Activated CD4-positive, alpha-beta T cell treated with anti-CD3 and anti-CD28 coated beads, Interleukin-2, amount 10 ng/mL, durations not matched to agents 7 days and 5 days (primary cell): ENCODE measurements at places on chromosomes 16 and 17. TPM values are rescaled to one million over a fixed set of nuclear protein-coding genes. Genes with fewer than 3 reads are reported as not detected.

KRTAP2-3 gene
- not detected for total RNA-seq

DNA sequence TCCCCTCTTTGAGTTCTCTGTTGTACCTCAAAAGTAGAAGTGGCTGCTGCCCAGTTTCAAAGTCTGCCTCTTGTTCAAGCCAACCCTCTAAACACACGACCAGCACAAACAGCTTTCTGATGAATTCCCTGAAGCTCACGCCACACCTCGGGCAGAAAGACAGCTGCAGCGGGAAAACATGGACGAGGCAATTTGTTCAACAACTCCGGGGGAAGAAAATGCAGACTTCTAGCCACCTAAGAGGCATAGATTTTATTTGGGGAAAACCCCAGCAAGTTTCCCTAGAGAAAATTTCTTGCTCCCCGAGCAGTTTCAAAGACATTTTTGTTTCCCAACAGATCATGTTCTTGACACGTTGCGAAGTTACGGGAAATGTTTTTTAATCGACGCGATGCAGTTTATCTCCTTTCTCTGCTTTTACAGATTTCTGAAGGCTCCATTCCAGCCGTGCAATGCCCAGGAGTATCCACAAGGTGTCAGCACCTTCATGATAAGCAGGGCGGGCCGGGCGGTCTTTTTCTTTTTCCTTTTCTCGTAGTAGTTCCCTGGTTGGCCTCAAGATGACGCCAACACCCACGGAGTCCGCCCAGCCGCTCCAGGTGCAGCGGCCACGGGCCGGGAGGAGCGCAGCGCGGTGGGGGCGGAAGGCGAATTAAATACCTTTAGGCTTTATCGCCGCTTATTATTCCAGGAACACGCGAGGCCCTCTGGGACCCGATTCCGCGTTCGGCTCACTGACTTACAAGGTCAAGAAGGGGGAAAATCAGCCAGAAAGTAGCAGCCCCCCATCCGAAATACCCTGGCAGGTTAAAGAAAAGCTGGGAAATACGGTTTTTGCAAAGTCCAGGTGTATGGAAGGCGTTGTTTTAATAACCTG, 2.9 kb upstream of the FOXC2 start:
- peak; percentile 91 for DNase-seq

GRCh38 chr17:73112246-73112645, 19.8 kb upstream of the SLC39A11 start:
- no peak for DNase-seq

DNA sequence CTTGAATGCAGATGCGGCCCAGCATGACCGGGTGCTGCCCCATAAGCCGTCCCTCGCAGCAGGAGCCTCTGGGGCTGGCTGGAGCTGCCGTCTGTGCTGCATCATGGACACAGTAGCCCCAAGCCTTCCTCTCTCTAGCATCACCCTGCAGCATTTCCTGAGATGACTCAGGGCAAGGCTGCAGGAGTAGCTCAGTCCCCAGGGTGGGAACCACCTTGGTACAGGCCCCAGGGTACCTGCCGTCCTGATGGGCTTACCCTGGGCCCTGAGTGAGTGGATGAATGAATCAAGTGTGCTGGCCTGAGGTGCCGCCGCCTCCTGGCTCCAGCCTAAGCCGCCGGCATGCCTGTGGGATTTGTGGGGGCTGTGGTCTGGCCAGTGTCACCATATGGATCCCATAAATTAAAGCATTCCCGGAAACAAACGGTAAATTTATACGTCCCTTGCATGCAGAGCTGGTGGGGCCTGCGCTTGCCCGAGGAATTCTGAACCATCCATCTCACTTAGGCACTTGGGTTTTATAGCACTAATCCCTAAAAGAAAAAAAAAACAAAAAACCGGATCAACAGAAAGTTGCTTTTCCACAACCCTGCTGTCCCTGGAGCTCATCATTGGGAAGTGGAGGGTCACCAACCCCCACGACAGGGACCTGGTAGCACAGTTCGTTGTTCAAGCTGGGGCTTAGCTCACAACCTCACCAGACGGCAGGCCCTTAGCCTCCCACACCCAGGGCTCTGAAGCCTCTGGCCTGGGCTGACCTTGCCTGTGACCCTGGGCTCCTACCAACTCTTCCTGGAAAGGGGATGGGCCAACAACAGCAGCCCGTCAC, 242.6 kb upstream of the CIBAR2 start:
- DNase-seq: no peak

CDYL2 gene
- 49.0 TPM for total RNA-seq

KRTAP17-1 gene
- not detected for total RNA-seq

GRCh38 chr16:73022534-73022933, 25.4 kb downstream of the ZFHX3 start:
- DNase-seq: no peak

DNA sequence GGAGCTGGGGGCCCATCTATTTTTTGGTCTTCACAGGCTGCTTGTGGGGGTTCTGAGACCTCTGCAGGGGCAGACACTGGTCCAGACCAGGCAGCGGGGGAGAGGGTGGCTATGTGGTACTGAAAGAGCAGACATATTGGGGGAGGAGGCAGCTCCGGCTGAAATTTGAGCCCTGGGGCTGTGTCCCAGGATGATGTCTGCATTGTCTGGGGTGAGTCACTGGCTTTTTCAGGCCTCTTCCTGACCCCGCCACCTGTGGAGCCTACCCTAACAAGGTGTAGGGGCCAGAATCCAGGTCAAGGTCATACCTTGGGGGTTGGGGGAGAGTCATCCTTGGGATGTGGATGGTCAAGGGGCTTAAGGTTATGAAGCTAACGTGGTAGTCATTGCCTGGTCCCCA, 2.4 kb downstream of the CORO6 start:
- no peak for DNase-seq

DNA sequence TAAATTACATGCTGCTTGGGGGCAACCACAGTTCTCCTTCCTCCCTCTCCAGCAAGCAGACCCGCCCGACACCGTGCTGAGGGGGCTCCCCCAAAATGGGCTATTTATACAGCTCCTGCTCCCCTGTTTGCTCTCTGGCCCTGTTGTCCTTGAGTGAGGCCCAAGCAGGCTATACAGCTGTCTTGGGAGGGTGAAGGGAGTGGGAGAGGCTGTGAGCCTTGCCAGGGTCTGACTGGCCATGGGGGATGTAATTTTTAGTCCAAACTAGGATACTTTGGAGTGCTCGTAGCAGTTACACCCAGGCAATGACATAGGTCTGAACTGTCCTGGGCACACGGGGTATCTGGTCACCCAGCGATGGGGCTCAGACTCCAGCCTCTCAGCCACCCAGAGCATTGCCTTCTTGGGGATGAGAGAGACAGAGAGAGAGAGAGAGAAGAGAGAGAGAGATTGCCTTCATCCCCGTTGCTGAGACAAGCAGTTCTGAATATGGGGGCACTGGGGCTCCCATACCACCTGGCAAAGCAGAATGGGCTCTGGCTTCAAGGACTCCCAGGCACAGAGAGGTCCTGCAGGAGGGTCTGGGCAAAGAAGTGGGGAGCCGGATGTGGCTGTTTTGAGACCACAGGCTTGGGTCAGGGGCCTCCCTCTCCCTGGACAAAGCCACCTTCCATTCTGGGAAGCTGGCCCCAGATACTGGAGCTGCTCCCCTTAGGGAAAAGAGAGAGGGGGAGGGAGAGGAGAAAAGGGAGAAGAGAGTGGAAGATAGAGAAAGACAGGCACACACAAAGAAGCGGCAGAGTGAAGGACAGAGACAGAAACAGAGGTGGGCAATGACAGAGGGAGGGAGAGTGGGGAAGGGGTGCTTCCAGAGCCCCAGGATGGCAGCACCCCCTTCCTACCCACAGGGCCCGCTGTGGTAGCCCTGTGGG, 10.7 kb upstream of the TMEM92 start:
- DNase-seq: no peak

DNA sequence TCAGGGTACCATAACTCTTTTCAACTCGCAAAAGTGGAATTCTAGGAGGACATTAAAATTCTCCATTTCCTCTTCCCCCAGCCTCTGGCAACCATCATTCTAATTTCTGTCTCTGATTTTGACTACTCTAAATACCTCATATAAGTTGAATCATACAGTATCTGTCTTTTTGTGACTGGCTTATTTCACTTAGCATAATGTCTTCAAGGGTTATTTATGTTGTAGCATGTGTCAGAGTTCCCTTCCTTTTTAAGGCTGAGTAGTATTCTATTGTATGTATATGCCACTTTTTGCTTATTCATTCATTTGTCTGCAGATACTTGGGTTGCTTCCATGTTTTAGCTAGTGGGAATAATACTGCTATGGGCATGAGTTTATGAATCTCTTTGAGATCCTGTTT, 12.0 kb downstream of the RNF135 start:
- no peak for DNase-seq

BAHCC1 gene
- total RNA-seq: not detected

- DNase-seq: no peak
Measured at GRCh38 chr16:84413244-84414004, 45.1 kb downstream of the ATP2C2 start.

- DNase-seq: no peak
Measured at GRCh38 chr16:6195966-6196365, 1098.4 kb upstream of the EEF2KMT start.

- peak; percentile 72 for DNase-seq
Measured at GRCh38 chr16:24255456-24256371, at the start of gene CACNG3. Gene CACNG3, plus strand, starts transcription at chr16:24256335. Its CDS starts 420 bp downstream, at chr16:24256755.

DNA sequence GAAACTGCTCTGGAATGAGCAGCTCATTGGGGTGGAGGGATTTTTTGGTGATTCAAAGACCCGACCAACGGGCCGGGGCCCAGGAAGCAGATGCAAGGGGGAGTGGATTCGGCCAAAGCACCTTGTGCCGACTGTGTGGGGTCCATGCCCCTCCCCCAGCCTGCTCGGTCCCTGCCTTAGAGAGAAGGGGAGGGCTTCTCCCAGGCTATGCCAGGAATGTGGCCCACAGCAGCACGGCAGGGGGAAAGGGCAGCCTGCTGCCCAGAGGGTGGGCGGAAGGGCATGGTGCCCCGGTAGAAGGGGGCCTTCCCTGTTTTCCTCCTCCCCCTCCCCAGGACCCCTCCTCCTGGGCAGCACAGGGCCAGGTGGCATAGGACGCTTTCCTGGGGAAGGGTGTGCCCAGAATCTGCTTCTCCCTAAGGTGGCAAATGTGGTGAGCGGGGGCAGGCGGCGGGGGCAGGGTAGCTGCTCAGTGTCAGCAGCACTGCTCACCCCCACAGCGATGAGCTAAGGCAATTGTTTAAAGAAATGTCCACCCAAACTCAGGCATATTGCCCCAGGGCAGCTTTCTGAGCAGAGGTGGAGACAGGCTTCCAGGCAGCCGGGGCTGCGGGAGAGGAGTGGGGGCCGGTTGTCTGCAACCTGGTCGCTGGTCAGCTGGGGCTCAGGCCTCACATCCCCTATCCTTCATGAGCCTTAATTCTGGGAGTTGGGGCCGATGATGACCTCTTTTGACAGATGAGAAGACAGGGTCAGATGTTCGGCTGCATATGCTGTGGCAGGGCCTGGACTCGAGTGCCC, 33.9 kb upstream of the MLKL start:
- DNase-seq: no peak
